ENCODE measurements at places on chromosomes 2 and 18.

DNA sequence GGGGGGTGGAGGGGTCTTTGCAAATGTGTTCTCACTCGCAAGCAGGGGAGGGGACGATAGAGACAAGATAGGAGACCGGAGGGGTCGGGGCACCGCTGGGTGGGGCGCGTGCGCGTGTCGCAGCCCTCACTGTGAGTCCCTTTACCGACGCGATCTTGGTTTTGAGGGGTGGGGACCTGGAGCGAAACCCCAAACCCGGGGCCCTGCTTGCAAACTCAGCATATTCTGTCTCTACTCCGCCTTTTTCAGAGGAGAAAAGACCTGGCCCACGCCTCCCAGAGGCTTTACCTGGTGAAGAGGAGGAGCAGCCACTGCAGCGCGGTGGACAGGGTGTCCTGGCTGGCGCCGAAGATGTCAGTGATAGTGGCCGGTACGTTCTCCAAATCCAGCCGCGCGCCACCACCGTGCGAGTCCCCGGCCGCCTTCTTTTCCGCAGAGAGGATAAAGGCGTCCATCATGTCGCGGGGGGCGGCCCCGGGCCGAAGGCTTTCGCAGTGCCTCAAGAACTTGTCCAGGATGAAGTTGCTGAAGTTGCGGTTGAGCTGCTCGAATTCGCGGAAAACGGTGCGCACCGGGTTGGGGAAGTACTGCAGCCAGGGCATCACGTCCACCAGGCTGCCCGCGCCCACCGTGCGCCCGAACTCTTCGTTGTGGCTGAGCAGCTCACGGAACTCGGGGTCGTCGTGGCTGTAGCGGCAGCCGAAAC, 1.7 kb downstream of the CYP1B1 start:
- no peak for DNase-seq

DNA sequence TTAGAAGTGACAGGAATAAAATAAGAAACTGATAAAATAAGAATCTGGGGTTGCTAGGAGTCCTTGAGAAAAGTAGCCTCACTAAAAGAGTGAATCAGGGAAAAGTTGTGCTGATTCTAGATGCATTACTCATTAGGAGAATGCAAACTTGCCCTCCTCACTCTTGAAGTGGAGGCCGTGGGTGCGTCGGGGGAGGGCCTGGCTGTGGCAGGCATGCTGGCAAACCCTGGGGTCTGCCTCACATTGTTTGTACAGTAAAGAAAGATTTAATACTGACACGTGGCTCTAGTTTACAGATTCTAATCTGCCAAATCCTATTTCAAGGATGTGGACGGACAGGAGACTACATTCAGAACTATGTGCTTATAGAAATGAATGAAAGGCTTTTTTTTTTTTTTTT, 41.9 kb downstream of the TANC1 start:
- peak; percentile 67 for DNase-seq

DNA sequence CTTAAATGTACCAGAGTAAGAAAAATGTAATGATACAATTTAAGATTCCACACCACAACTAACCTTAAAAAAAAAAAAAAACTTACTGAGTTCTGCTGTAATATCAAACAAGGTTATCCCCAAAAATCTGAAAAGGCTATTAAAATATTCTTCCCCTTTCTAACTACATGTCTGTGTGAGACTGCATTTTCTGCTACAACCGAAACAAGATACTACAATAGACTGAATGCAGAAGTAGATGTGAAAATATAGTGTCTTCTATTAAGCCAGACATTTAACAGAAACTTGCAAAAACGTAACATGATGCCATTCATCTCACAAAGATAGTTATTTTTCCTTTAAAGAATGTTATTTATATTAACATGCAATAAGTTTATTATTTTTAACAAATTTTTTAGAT, 16.2 kb downstream of the SS18 start:
- DNase-seq, result no peak

GRCh38 chr2:27765621-27766286, 5.8 kb upstream of the MRPL33 start:
- no peak for DNase-seq

- DNase-seq, result no peak
Observed at GRCh38 chr2:205803500-205803899, 121.2 kb downstream of the NRP2 start.

- DNase-seq, result no peak
Observed at GRCh38 chr18:4241090-4241617, 214.0 kb downstream of the DLGAP1 start.

DNA sequence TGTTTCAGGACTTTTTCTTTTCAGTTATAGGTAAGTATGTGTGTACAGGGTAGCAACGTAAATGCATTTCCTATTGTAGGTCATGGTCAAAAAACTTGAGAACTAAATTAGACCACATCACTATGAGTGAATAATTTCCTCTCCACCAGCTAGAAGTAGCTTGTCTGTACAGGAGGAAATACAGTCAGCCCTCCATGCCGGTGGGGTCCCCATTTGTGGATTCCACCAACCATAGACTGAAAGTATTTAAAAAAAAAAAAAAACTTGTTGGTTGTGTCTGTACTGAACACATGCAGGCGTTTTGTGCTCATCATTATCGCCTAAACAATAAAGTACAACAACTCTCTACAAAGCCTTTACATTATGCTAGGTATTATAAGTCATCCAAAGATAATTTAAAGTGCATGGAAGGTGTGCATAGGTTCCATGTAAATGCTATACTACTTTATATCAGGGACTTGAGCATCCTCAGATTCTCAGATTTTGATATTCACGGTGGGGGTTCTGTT, 94.2 kb upstream of the NDUFV2 start:
- DNase-seq, result no peak

- DNase-seq, result peak; percentile 6
Observed at GRCh38 chr2:51344886-51345285, 313.0 kb upstream of the NRXN1 start.

DNA sequence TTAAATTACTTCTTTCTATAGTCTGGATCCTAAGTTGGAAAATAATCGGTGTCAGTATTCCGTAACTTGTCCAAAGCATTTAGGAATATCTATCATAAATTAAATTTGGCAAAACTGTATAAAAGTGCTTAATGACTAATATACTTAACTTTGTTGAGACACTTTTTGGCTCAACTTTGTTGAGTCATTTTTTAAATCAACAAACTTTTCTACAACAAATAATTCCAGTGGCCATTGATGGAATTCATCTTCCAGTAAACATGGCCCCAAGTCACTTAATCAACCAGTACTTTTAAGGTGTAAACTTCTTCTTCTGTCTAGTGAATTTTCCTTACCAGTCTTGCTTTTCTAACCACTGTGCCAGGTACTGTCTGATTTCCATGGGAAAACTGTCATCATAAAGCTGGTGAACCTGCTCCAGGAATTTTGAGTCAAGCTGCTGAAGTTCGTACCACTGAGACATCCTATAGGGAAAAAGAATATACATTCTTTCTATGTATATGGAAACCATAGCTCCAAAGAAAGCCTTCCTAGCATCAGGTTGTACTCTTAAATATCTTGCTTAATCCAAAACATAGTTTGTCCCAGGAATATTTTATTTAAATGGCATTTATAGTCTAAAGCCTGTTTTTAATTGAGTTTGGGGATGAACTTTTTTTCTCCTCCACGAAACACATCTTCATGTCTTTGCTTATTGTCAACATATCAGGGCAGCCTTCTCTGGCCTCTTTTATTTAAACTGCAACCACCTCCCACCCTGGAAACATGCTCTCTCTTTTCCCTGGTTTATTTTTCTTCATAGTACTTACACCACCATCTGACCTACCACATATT, 4.2 kb downstream of the STAT1 start:
- no peak for DNase-seq

DNA sequence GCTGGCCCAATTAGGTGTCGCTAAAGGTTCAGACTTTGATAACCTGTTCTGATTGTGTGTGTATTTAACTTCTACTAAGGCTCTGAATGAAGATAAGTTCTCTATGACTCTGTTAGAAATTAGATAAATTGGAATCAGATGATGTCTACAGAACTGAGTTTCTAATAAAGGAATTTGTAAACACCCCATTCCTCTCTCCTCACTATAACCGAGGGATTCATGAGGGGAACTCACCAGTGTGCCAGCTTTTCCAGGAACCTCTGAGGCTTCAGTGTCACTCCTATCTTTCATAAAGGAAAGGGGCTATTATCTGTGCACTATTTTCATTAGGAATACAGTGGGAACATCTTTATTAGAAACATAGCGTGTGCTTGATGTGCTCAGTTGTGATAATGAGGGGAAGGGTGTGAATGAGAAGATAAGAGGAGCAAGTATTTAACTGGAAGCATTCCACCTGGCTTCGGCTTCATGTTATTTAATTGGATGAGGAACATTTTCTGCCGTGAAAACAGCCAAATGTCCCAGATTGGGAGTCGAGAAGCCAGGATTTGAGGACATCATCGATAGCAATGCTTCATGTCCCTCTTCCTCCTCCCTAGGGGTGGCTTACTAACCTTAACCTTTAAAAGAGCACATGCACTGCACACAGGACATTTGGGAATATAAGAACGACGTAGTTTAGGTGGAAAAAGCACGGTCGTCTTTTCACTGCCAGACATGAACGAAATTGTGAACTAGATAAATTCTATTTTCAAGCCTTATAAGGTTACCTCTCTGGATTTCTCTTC, 84.8 kb upstream of the TCF4 start:
- DNase-seq, result no peak

- DNase-seq, result no peak
Observed at GRCh38 chr2:239232195-239232578, 168.6 kb downstream of the HDAC4 start.

Measured in astrocyte of the spinal cord (primary cell).